ENCODE measurements at places on chromosomes 11 and 22.

- no peak for DNase-seq
These were observed 5.8 kb upstream of the UBQLNL start for GRCh38 chr11:5522308-5522707.

DNA sequence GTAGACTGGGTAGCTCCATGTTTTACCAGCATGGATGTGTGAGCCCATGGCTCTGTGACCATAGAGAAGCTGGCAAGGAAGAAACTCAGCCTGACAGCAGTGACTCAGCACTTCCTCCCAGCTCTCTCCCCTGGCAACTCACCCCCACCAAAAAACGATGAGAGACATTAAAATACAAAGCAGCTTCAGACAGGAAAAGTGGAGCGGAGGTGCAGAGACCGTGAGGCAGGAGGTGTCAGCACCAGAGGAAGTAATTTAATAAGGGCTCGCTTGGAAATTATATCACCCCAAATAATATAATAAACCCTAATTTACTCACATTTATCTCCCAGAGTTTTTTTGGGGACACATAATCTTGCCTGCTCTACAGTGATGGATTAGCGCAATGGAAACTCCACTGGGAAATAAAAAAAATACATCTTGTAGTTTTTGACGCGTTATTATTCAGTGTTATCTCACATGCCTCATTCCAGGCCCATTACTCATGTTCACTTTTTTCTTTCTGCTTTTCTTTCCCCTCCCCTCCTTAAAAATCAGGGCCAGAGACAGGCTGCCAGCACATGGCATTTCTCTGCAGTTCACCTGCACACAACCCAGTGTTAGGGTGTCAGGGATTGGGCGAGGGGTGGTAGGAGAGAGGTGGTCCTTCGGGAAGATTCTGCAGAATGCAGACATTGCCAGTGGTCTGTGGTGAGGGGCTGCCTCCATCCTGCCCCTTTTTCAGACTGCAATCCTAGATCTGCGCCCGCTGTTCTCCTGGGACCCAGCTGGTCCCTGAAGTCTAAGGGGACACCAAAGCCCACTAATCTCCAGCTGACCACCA, 170.8 kb downstream of the BUD13 start:
- DNase-seq, result no peak

DNA sequence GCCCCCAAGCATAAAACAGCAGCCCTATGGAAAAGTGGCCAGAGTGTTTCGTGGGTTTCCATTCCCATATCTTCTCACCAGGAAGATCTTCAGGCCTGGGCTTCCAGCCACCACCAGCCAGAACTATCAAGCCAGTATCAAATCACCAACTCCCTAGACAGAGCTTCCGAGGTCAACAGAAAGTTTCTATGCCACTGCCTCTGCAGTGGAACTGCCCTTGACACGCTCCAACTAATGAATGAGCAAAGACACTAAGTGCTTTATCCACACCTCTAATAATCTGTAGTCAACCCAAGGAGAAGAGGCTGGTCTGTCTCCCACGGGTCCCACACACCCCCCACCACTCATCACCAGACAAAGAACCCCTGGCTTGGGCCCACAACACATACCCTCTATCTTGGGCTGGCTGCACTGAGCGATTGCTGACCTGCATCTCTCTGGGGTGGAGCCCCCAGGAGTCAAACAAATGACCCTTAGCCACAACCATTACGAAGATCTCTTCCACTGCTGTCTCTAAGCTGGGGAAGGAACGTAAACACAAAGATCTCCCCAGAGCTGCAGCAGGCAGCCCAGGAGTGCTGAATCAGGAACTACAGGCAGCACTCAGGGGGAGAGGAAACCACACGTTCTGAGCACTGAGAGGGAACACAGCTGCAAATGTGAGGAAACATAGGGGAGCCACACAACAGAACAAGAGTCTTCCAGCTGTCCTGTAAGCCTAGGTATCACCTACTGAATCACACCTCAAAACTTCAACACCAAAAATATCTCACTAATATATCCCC, 9.7 kb downstream of the OR5AN1 start:
- no peak for DNase-seq

DNA sequence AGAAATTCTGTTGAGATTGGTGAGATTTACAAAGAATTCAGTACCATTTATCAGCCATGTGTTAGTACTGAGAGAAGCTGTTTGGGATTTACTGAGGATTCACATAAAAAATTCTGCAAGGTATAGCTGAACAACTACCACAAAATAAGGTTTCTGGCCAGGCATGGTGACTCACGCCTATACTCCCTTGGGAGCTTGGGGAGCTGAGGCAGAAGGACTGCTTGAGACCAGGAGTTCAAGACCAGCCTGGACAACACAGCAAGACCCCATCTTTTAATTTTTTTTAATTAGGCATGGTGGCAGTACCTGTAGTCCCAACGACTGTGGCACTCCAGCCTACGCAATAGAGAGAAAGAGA, 86.7 kb downstream of the SIK3 start:
- no peak for DNase-seq

DNA sequence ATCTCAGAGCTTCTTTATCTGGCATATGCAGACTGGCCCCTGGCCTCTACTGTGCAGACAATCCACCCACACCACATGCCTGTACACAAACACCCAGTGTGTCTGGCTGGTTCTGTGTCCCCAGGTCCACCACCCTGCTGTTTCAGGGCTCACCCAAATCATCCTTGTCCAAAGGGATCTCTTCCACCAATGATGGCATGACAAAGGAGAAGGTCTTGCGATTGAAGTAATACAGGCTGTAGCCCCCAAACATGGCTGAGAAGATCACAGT, 1.7 kb downstream of the SLC37A4 start:
- no peak for DNase-seq

- no peak for DNase-seq
These were observed 3.1 kb downstream of the PPP2R1B start for GRCh38 chr11:111762981-111763643.

GRCh38 chr11:36417154-36417553, 92.9 kb downstream of the TRAF6 start:
- DNase-seq, result no peak

DNA sequence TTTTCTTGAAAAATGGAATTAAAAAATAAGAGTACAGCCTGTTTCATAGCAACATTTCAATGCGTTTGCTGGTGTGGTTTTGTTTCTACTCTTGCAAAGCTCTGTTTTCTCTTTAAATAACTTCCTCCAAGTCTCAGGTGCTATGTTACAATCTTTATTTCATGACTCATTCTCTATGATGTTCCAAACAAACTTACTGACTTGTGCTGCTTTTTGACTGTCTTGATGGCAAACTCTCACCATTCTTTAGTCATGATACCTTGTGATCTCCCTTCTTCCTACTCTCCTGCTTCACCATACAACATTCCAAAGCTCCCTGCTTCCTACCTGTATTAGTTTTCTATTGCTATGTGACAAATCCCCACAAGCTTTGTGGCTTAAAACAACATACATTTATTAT, 166.1 kb downstream of the C11orf91 start:
- no peak for DNase-seq
